ENCODE measurements at places on chromosomes 13 and 19.

DNA sequence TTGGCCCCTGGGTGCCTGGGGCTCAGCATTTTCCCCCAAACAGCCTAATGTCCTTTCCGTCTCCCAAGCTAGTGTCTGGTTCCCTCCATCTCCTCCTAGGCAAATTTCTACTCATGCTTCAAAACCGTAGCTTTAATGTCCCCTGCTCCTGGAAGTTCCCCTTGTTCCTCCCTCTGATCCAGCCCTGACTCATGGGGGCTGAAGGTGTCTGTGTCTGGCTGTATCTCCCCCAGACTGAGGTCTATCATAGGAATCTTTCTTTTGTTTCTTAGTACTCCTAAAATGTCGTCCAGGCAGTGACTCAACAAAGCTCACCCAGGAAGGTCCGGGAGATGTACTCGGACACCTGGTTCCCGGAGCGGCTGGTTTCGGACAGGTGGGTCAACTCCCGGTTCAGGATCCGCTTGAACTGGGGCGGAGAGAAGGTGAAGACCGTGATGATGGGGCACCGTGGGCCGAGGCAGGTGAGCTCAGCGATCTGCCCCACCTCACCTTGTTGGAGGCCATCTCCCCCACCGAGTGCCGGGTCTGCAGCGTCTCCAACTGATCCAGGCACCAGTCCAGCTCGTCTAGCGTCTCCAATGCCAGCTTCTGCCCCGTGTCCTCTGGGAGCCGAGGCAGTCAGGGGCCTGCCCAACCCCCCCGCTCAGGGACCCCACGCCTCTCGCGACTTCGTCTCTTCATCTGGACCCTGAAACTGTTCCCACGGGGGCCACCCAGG, 6.2 kb downstream of the PDE4C start:
- no peak for DNase-seq

- DNase-seq = no peak
These were observed 1.1 kb downstream of the FKBP8 start for GRCh38 chr19:18541992-18542940.

DNA sequence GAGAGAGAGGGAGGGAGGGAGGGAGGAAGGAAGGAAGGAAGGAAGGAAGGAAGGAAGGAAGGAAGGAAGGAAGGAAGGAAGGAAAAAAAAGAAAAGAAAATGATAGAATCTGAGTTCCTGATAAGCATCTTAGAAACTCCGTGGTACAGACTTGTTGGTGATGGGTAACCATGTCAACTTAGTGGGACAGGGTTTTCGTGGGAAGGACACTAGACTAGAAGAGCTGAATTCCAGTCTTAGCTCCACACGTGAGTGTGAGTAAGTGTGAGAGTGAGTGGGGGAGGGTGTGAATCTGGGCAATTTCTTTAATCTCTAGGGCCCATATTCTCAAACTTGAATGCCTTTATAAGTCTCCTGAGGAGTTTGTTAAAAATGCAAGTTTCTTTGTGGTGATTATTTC, 35.0 kb downstream of the PABPC3 start:
- DNase-seq = no peak

- DNase-seq = no peak
These were observed at the start of gene PTGER1 for GRCh38 chr19:14475251-14476073. Gene PTGER1, minus strand, starts transcription at chr19:14475354. Its CDS starts 1,034 bp downstream, at chr19:14474320.

DNA sequence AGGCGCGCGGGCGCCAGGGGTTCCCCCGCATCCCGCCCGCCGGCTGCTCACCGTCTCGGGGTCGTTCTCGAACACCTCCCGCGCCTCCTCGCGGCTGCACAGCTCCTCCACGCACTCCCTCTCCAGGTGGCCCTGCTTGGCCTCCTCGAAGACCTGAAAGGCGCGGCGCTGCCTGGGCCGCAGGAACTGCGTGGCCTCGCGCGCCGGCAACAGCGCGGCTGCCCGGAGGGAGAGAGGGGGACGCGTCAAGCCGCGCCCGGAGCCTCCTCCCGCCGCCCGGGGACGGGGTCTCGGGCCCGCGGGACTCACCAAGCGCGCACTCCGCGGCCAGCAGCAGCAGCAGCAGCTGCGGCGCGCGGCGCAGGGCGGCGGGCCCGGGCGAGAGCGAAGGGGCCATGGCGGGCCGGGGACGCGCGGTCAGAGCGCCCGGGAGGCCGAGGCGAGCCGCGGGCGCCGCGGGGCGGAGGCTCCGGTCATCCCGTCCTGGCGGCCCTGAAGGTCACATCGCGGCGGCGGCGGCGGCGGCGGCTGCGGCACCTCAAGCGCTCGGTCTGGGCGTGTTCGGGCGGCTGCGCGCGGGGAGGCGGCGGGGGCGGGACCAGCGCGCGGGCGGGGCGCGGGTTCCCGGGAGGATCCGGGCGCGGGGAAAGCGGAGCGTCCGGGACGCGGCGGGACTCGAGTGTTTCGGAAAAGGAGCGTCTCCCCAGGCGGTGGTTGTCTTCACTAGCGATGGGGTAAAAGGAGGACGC, at the start of gene GAS6:
GAS6 (minus strand) TSS at position 553 of the 749 bp plus-strand sequence; CDS start at position 397, 156 bp downstream.
- no peak for DNase-seq
